ENCODE measurements at places on chromosomes 7 and 10. TPM values are rescaled to one million over a fixed set of nuclear protein-coding genes. Genes with fewer than 3 reads are reported as not detected.

NME8 gene
- total RNA-seq, result not detected

CLDN4 gene
- total RNA-seq, result 0.23 TPM

TMEM196 gene
- total RNA-seq, result not detected

ZCCHC24 gene
- total RNA-seq, result 16.7 TPM

TRPV5 gene
- total RNA-seq, result not detected

INMT gene
- total RNA-seq, result 104 TPM

CALML5 gene
- not detected for total RNA-seq

MMD2 gene
- total RNA-seq, result not detected

WEE2 gene
- not detected for total RNA-seq

FBXO24 gene
- total RNA-seq, result 0.30 TPM

FFAR4 gene
- not detected for total RNA-seq

TRPV6 gene
- not detected for total RNA-seq

ING3 gene
- 8.5 TPM for total RNA-seq

MINDY4 gene
- 4.7 TPM for total RNA-seq

OR2A1 gene
- total RNA-seq, result 0.08 TPM

OR2A7 gene
- 0.23 TPM for total RNA-seq

HELLS gene
- total RNA-seq, result 10.1 TPM

ATP6V0A4 gene
- total RNA-seq, result 0.08 TPM

SLC35B4 gene
- 30.7 TPM for total RNA-seq

ITPRID1 gene
- total RNA-seq, result not detected

CAMK2B gene
- total RNA-seq, result 0.59 TPM

CFAP43 gene
- 0.23 TPM for total RNA-seq

GPR15LG gene
- total RNA-seq, result not detected

VSIR gene
- 30.4 TPM for total RNA-seq

STRIP2 gene
- 1.5 TPM for total RNA-seq

MYH16 gene
- 0.08 TPM for total RNA-seq

GHRHR gene
- not detected for total RNA-seq

TM9SF3 gene
- 94.8 TPM for total RNA-seq

SLC39A12 gene
- not detected for total RNA-seq

ARPC1B gene
- total RNA-seq, result 380 TPM

NAT16 gene
- total RNA-seq, result not detected

VIPR2 gene
- total RNA-seq, result not detected

RBP3 gene
- under 0.01 TPM for total RNA-seq

SAP25 gene
- 0.08 TPM for total RNA-seq

SUV39H2 gene
- 4.4 TPM for total RNA-seq

HSPA12A gene
- total RNA-seq, result 15.7 TPM

VPS50 gene
- 21.5 TPM for total RNA-seq

SPDYE5 gene
- total RNA-seq, result 0.12 TPM

PGAM2 gene
- total RNA-seq, result 0.75 TPM

POLR2J3 gene
- total RNA-seq, result 18.1 TPM

KCNMA1 gene
- 9.8 TPM for total RNA-seq

TAF5 gene
- 2.9 TPM for total RNA-seq
